ENCODE measurements at places on chromosomes 7 and 10.

DNA sequence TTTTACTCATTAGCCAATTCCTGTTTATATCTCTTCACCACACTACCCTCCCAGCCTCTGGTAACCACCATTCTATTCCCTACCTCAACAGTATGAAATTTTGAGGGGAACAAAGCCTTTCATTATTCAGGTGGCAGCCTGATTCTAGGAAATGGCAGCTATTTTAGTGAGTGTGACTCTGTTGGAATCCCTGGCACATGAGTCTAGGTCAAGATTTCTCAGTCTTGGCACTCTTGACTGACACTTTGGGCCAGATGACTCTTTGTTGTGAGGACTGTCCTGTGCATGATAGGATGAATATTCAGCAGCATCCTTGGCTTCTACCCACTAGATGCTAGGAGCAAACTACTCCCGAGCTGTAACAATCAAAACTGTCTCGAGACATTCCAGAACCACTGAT lies 322.8 kb upstream of the PHYHIPL start:
- DNase-seq, result no peak

DNA sequence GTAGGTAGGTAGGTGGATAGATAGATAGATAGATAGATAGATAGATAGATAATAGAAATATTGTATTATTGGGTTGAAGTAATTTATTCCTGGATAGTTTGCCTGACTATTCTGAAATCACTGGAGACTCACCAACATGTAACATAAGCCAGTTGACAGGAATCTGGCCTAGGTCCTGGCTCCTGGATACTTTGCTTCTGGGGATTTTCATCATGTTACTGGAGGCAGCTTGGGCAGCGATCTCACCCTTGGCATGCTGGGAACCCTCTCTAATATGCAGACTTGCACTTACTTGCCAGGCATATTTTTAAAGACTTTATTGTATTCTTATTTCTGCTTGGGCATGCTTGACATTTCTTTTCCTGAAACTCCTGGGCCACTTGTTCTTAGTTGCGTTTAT lies 709.1 kb upstream of the FZD8 start:
- no peak for DNase-seq

GRCh38 chr10:106557951-106558733 lies 606.4 kb downstream of the SORCS1 start:
- no peak for DNase-seq

- no peak for DNase-seq
These were observed 3.5 kb downstream of the GLCCI1 start for GRCh38 chr7:7972128-7972527.

GRCh38 chr7:91357379-91357778 lies 93.1 kb downstream of the FZD1 start:
- DNase-seq, result no peak

DNA sequence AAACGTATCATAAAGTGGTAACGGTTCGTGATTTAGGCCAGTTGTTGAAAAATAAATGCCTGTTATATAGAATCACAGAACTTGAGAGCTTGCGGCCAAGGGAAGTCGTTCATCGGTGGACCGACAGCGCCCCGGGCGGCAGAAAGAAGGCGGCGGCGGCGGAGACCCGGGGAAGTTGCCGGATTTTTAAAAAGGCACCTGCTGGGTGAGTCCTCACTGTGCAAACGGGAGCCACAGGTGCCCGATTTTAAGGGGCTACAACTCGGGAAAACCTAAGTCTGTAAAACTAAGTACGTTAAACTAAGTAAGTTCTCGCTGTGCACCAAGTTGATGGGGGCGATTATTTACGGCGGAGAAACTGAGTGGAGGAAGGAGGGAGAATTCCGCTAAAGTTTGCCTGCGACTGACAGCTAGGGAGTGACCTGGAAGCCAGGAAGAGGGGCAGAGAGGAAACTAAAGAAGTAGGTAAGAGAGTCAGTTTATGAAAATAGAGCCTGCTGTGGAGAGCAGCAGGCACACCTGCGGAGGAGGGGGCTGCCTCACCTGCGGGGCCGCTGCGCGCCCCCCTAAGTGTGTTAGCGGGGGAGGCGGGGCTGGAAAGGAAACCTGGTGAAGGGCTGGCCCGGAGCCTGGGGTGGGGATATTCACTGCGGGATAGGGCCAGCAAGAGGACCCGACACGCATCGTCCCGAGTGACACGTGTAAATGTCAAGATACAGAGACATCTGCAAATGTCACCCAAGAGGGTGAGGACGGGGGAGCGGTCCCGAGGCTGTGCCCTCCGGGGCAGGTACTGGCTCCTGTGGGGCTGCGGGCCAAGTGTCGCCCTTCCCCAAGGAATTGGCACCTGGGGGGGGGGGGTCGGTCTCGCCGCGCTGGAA lies 996 bp downstream of the ADAM12 start:
- peak; percentile 44 for DNase-seq

DNA sequence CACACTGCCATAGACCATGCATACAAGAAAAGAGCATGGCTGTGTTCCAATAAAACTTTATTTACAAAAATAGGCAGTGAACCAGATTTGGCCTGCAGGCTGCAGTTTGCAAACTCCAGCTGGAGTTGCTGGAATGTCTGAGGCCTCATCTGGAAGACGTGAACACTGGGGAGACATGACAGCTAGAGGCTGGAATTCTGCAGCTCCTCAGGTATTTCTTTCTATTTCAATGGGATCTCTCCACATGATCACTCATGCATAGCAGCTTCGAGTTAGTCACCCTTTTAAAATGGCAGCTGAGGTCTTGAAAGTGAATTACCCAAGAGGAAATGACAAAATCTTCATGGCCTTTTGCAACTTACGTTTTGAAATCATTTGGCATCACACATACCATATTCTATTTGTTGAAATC lies 52.6 kb upstream of the BET1 start:
- no peak for DNase-seq

DNA sequence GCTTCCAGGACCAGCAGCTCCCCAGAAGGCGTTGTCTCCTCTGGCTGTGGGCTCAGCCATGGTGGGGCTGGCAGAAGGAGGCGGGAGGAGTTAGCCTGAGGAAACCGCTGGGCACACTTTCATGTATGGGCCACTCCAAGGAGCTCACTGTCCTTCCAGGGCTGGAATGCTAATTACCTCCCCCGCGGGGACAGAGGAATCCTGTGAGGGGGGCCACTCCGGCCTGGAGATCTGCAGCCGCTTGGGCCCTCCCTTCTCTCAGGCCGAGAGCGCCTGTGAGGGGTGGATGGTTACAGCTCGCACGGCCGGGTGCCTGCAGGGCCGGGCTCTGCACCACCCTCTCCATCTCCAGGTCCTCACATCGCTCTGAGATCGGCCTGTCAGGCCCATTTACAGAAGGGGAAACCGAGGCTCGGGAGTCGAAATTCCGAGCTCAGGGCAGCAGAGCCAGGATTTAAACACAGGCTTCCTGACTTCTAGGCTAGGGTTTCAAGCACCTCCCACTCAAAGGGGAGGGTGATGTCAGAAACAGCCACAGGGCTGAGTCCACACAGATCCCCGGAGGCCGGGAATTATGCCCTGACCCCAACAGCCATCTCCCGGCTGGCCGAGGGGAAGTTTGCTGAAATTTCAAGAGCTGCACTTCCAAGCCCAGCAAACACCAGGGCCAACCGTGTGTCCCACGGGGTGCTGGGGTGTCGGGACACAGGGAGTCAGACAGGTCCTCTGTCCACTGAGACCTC lies 59.1 kb downstream of the PDGFA start:
- DNase-seq, result no peak
